LNCaP clone FGC (cell line): ENCODE measurements at places on chromosomes 3 and 15.

DNA sequence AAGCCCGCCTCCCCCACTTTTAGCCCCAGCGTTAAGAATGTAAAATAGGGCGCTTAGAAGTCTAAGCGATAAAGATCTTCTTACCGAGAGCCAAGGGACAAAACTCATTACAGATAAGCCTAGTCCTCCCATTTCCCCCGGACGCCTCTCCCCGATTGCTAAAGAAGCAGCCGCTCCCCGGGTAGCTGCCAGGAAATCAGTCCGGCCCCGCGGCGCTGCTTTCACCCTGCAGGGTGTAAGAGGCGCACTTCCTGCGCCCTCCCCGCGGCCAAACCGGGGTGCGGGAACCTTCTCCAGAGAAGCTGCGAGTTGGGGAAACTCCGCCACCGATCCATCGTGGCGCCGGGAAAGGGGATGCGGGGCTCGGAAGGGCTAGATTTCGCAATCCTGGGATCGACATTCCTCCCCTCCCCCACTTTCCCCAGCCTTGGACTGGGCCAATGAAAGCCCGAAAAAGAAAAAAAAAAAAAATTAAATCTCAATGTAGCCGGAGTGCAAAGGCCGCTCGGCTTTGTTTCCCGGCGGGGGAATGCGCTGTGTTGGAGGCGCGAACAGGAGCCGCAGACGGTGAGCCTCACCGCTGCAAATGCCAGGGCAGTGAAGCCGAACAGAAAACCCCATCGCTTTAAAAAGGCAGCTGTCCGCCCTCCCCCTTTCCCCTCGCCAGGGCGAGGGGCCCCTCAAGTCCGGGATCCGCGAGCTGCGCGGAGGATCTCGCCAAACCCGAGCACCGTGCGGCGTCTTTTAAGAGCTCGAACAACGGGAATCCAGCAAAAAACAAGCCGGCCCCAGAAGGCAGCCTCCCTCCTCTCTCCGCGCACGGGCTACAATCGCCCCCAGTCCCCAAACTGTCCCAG lies 626 bp upstream of the PTPRG start:
- DNase-seq: no peak

DNA sequence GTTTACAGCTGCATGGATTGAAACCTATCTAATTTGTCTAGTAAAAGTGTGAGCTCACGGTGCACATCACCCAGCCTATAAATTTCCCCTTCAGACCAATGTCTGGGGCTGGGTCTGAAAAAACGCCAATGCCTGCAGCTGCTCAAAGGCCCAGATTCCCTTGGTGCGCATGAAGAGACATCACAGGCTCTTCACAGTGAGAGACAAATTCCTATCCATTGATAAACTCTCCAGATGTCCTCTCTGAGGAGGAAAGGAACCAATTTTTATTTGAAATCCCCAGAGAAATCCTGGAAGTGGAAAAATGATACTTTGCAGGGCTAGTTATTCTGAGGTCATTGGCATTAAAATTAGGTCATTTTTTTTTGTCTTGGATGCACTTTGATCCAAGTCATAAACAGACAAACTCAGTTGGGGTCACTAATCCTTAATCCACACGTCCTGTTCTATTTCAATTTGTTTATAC lies 360.5 kb downstream of the EPHA3 start:
- no peak for DNase-seq

GRCh38 chr3:149362366-149362765 lies 15.1 kb downstream of the TM4SF1 start:
- no peak for DNase-seq

GRCh38 chr3:29100292-29100691 lies 180.6 kb upstream of the RBMS3 start:
- DNase-seq: no peak

GRCh38 chr15:40335938-40336743 lies 4.6 kb downstream of the CCDC9B start:
- no peak for DNase-seq

DNA sequence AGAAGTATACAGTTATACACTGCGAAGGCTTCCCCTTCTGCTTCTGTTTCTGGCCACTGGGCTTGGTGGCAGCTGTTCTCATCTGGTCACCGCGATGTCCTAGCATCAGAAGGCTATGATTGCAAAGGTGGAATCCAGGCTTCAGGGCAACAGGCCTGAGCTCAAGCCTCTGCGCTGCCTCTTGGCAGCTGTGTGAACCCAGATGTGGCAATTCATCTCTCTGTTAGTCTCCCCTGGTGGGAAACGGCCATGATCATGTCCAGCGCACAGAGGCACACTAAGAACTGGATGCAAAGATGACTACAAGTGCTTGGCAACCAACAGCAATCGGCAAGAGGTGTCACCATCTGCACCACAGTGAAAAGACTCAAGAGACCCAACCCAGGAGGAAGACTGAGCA lies 78.9 kb downstream of the PCSK6 start:
- no peak for DNase-seq

- DNase-seq: no peak
Measured at GRCh38 chr15:41809526-41810220, 18.2 kb upstream of the JMJD7 start.

GRCh38 chr3:171711461-171712170 lies 98.7 kb downstream of the PLD1 start:
- no peak for DNase-seq

GRCh38 chr3:156388497-156389448 lies 166.1 kb downstream of the SSR3 start:
- no peak for DNase-seq

DNA sequence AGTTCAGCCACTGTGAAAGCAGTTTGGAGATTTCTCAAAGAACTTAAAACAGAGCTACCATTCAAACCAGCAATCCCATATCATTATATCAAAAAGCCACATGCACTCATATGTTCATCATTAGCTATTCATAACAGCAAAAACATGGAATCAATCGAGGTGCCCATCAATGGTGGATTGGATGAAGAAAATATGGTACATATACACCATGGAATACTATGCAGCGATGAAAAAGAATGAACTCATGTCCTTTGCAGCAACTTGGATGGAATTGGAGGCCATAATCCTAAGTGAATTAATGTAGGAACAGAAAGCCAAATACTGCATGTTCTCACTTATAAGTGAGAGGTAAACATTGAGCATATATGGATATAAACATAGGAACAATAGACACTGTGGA lies 32.1 kb downstream of the IMPG2 start:
- no peak for DNase-seq

- DNase-seq: no peak
Measured at GRCh38 chr3:121295452-121295851, 250.3 kb downstream of the POLQ start.

DNA sequence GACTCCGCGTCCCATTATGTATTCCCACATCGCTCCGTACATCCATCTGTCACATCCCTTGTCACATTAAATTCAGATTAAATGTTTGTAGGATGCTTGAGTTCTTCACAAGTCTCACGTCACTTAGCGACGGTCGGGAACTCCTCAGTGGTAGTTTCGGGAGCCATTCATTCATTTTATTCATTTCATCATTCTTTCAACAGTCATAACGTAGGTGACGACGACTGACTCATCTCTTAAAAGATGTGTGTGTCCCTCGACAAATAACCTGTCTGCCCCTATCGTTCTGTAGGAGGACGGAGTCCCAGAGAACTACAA lies 272 bp upstream of the SRPRB start:
- DNase-seq: no peak

GRCh38 chr15:37046876-37047614 lies 53.3 kb downstream of the MEIS2 start:
- no peak for DNase-seq

DNA sequence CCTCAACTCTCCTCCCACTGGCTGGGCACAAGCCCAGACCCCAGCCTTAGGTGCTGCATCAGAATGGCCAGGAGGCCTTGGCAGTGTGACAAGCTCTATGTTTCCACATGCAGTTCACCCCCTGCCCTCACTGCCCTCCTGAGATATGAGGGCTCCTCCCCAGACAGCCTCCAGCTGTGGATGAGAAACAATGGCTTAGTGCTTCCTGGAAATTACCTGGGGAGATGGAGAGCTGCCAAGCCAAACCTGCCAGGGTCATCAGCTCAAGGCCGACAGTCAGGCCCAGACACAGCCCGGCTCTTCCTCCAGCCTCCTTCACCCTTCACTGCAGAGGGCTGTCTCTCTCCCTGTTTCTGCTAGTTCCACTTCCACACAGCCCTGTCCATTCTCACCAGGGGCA lies 76.3 kb downstream of the MYLK start:
- no peak for DNase-seq

DNA sequence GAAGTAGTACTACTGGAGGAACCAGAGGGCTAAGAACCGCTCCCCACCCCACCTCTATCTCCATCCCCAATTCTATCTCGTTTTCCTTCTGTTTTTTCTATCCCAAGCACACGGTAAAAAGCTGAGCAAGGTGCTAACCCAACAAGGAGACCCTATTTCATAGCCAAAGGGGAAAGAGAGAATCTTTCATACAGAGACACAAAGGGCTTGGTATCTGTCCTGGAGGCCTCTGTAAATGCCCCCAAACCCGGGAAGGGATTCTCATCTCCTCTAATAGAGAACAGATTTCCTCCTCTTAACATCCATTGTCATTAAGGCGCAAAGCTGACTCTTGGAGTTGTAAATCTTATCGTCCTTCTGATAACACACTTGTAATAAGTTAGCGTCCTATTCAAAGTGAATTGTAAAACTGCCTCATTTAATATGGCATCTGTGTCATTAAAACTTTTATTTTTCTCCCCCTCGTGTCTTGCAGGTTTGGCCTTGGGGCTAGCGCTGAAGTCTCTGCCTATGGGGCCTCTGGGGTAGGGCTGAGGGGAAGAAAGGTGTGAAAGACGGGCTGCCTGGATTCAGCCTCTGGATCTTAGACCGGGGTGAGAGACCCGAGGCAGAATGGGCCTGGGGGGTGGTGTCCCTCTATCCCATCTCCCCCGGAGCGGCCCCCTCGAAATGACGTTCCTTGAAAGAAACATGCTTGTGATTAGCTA lies 12.1 kb downstream of the NR2F2 start:
- DNase-seq: no peak

GRCh38 chr3:187677604-187678003 lies 7.4 kb upstream of the SST start:
- no peak for DNase-seq

GRCh38 chr3:4978204-4978965 lies 852 bp upstream of the BHLHE40 start:
- peak; percentile 82 for DNase-seq

- no peak for DNase-seq
Measured at GRCh38 chr3:172099495-172099808, 60.1 kb downstream of the FNDC3B start.

DNA sequence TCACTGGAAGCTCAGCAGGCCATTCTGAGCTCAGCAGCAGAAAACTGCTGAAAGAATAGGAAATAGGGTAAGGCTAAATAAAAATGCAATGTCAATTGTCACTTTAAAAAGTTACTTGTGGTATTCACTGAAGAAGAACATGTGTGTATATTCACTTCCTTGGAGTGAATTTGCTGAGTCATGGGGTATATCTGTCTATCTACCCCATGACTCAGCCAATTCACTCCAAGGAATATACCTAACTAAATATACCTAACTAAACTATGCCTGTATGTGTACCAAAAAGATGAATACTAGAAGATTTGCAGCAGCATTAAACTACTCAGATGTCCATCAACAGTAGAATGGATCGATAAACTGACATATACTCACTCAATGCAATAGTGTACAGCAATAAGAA lies 69.5 kb upstream of the KCNAB1 start:
- no peak for DNase-seq

DNA sequence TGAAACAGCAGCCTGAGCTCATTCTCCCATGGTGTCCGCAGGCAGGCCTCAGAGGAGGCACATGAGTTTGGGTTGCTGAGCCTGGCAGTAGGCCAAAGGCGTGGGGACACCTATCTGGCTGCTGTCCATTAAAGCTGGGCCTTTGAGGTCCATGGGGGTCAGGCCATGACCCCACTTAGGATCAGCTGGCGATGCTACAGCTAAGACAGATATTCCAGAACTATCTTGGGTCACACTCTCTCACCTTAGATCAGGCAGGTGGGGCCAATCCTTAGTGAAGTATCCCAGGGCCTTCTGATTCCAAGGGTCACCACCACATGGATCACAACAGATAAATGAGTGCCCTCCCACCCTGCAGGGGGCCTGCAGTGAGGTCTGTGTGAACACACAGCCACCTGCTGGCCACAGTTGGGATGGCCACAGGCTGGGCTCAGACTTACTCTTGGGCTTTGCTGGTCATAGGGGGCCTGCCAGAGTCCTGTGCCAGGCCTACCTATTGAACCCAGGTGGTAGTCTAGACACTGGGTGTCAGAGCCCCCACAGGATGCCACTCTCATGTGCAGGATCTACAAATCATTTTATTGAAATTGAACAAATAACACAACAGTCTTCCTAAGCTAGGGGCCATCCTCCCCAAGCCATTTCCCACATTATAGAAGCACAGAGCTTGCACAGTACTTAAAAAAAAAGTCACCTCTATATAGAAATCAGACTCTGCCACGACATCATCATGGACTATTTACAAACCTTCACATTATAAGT lies 2.0 kb upstream of the HYAL2 start:
- no peak for DNase-seq

- no peak for DNase-seq
Measured at GRCh38 chr3:105093371-105094252, 273.1 kb upstream of the ALCAM start.

- DNase-seq: no peak
Measured at GRCh38 chr3:69320871-69321271, 65.0 kb downstream of the FRMD4B start.

DNA sequence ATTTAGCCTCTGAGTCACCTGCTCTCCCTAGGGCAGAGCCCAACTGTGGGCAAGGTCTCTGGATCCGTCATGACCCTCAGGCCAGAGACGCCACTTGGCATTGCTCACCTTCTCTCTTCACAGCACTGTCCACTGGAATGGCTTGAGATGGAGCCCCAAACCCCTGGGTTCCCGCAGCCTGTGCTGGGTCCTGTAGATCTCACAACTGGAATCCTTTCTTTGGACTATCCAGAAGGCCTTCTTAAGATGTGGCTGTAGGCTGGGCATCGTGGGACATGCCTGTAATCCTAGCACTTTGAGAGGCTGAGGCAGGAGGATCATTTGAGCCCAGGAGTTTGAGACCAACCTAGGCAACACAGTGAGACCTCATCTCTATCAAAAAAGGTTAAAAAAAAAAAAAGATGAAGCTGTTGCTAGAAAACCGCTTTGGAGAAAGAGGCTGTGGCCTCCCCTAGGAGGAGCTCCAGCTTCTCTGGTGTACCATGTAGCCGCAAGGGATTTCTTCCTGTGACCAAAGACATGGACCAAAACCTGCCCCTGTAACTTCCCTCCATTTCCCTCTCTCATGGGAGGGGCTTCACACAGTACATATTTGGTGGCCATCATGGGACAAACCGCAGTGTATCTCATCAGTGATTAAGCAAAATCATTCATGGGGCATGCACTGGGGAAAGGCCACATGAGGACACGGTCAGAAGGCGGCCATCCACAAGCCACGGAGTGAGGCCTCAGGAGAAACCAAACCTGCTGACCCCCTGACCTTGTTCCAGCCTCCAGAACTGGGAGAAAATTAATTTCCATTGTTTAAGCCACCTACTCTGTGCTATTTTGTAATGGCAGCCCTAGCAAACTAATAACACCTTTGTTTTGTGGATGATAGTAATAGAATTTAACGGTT lies 23.3 kb upstream of the BUB1B start:
- no peak for DNase-seq

- DNase-seq: no peak
Measured at GRCh38 chr3:69094467-69095205, 9.9 kb downstream of the ARL6IP5 start.

GRCh38 chr3:123719862-123720453 lies 135.1 kb upstream of the HACD2 start:
- no peak for DNase-seq

- DNase-seq: no peak
Measured at GRCh38 chr3:192133271-192133670, 594.1 kb downstream of the FGF12 start.

- no peak for DNase-seq
Measured at GRCh38 chr3:186520957-186521842, 23.0 kb downstream of the CRYGS start.
